ENCODE measurements at places on chromosomes 16 and 17.
A peak's percentile ranks its signal among the peaks of the same experiment; 100 is the strongest.

DNA sequence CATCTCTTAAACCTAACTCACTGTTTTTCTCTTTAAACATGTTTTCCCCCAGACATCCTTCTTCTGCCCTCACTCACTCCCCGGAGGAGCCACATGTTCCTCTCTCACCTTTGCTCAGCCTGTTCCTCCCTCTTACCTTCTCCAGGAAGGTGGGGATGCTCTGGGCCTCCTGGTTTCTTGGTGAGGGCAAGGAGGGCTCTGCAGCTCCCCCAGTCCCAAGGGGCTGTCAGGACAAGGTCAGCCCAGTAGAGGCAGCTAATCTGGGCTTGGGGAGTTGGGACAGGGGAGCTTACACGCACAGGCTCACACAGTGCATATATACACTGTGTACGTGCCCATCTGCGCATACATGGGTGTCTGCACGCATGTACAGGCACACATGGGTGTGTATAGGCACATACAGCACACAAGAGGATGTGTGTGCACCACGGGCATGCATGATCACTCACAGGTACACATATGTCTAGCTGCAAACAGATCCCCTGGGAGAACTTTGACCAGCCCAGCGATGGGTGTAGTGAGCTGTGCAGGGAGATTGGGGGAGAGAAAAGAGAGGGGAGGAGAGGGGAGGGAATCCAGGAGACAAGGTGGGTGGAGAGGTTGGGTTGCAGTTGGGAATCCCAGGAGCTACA, 28.6 kb upstream of the SPNS3 start:
- no peak for DNase-seq

- no peak for DNase-seq
Measured at GRCh38 chr17:8146381-8147140, 5.6 kb downstream of the PER1 start.

DNA sequence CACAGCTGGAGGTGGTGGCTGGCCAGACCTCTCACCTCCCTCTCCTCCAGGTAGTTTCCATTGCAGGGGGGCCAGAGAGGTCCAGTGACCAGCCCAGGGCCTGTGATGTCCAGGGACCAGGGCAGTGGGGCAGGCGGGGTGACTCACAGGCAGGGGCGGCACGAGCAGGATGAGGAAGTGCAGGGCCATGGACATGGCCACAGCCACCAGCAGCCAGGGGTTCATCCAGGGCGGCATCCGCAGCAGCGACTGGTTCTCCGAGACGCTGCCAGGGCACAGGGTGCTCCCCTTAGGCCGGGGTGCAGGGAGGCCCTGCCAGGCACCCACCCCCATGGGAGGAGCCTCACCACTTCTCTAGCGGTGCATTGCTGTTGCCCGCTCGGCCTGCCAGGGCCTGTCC, 12.9 kb upstream of the P2RX1 start:
- DNase-seq, result no peak

DNA sequence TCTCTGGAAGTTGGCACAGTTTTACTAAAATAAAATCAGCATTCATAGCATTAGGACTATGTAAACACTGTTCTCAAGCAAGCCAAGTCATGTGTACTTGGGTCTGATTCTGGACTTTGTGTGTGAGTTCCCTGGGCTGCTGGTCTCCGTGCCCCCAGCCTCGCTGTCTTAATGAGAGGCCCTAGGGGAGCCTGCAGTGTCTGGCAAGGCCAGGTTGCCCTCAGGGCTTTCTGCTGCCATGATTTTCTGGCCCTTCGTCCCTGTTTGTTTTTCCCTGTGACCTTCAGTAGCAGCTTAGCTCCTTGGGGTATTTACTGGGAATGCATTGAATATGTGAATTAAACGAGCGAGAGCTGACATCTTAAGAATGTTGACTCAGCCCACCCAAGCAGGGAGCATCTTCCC, 161.8 kb downstream of the RPTOR start:
- no peak for DNase-seq

DNA sequence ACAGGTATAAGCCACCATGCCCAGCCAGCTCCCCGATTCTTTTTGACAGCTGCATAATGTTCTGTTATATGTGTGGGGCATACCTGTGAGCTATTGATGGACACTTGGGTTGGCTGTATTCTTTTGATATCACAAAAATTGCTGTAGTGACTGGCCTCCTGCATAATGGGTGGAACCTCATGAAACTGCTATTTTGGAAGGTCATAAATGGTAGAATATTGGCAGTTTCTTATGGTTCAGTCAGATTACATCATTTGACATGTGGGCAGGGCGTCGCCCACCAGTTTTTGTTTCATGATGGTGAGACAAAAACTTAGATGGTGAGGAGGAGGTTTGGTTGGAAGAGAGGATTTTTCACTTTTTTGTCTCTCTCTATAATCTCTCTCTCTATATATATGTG, 26.7 kb upstream of the POLR3E start:
- DNase-seq, result no peak

- DNase-seq, result peak; percentile 76
Measured at GRCh38 chr17:74271901-74272561, 2.0 kb upstream of the DNAI2 start.

DNA sequence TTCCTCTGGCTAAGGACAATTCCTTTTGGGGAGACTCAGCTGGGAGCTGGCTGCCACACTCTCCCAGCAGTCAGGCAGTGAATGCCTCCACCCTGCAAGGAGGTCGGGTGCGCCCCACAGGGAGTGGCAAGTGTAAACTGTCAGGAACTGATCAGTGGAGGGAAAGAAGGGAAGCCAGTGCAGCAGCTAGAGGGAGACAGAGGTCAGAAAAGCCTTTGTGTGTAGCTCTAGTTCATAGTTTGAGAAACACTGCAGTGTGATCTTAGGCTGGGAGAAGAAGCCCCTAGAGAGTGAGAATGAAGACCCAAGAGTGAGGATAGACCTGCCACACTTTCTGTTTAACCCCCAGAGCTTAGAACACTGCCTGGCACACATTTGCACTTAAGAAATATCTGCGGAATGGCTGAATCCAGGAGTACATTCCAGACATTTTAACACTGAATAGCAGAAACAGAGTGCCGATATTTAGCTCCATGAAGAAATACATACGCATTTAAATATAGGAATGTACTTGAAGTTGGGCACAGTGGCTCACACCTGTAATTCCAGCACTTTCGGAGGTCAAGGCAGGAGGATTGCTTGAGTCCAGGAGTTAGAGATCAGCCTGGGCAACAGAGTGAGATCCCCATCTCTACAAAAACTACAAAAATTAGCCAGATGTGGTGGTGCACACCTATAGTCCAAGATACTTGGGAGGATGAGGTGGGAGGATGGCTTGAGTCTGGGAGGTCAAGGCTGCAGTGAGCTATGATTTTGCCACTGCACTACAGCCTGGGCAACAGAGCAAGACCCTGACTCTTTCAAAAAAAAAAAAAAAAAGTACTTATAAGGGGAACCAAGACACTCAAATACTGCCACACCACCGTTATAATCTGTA, 11.1 kb upstream of the SLC5A11 start:
- DNase-seq, result no peak

DNA sequence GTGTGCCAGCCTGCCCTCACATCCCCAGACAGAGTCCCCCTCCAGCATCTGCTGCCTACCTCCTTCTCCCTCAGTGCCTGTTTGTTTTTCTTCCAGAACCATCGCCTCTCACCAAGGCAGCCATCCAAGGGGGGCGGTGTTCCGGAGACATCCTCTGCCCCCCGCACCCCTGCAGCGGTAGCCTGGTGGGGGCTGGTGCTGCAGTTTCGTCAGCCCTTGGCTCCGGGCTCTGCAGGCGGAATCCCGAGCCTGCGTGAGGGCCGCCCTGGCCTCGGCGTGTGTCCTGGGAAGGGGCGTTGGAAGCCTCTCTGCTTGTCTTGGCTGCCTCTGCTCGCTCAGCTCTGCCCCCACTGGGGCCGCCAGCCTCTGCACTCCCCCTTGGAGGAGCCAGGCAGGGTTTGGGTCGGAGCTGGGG, 126.0 kb upstream of the CIBAR2 start:
- peak; percentile 34 for DNase-seq

DNA sequence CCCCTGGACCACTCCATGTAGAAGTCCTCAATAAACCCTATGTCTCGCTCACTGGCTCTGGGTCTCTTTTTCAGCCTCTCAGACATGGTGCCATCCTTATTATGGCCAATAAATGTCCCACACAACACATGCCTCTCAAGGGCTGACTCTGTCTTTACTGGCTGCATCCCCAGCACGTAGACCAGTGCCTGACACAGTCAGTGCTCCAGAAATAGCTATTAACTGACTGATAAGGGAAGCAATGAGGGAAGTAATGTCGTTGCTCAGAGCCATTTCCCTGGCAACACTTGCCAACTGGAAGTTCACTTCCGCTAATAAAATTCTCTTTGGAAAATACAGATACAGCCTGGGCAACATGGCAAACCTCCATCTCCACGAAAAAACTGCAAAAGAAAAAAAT, 19.1 kb upstream of the APOH start:
- no peak for DNase-seq

- DNase-seq, result no peak
Measured at GRCh38 chr17:13158494-13159240, 140.8 kb upstream of the ELAC2 start.

DNA sequence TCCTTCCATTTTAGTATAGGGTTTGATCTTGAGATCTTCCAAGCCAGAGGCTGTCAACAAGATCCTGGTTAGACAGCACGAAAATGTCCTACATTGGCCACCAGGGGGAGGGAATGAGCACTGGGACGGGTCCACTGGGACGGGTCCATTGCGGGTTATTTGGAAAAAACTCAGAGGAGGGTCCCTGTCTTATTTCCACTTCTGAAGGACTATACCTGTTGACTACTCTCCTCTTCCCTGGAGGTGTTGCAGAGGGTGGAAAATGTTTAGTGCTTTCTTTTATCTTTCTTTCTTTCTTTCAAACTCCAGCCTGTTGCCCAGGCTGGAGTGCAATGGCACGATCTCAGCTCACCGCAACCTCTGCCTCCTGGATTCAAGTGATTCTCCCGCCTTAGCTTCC, 2.5 kb downstream of the TTLL6 start:
- no peak for DNase-seq

DNA sequence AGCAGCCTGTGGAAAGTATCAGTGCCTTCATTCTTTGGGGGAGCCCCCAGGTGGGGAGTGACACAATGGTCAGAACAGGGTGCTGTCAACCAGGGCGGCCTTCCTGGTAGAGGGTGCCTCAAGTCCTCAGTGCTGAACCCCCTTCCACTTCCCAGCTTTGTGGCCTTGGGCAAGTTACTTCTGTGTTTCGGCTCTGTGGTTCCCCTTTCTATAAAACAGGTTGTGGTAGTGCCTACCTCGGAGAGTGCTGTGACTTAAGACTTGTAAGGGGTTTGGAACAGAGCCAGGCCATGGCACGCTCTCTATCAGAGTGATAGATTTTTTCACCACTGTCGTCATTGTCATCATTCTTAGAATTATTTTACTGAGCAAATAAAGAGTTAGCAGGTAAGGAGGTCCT, 141.1 kb downstream of the CCDC182 start:
- DNase-seq, result no peak

- no peak for DNase-seq
Measured at GRCh38 chr16:50146479-50147435, 6.3 kb upstream of the TENT4B start.

- DNase-seq, result no peak
Measured at GRCh38 chr17:62064029-62064790, 868 bp downstream of the MED13 start.
